ENCODE measurements at places on chromosomes 1 and 21.

- DNase-seq, result no peak
Measured at GRCh38 chr1:36406440-36406839, 8.7 kb upstream of the LSM10 start.

GRCh38 chr1:156146020-156146768 is 7.2 kb upstream of the SEMA4A start:
- DNase-seq, result peak; percentile 82

DNA sequence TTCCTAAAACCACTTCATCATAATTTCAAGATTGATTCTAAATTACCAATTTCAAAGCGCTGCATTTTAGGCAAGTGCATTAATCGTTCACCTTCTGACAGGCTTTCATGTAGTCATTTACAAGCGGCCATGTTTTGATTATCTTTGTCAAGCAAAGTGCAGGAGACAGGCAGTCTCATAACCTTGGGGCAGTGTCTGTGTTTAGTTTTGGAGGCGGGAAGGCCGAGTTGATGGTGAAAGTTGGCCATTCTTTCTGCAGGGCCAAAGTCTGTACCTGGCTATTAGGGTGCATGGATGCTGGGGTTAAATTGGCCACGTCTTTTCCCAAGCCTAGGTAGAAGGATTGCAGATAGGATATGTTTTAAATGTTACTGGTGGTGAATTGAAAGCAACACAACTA is 2.9 kb downstream of the AGPAT3 start:
- no peak for DNase-seq

- DNase-seq, result no peak
Measured at GRCh38 chr21:17775431-17776126, 43.6 kb downstream of the C21orf91 start.

- no peak for DNase-seq
Measured at GRCh38 chr1:99538618-99538956, 107.3 kb upstream of the PALMD start.

- DNase-seq, result no peak
Measured at GRCh38 chr1:187471555-187471954, 642.8 kb downstream of the PLA2G4A start.

- no peak for DNase-seq
Measured at GRCh38 chr1:234469376-234469775, 9.6 kb downstream of the TARBP1 start.

DNA sequence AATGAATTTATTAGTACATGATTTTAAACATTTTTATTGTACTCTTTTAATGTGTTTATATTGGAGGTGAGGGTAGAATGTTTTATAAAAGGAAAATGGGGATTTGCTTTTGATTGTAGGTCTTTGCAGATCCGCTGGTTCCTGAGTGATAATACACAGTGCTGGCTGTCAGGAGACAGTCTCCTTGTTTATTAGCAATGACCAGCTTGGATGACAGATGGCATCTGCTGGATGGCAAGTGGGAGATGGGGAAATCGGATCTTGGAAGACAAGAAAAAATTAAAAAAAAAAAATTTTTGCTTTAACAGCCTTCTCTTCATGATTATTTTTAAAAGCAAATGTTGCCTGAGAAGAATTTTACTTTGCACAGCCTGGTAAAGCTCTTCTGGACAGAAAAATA is 4.4 kb upstream of the PHTF1 start:
- DNase-seq, result no peak

All from GDM1 (cell line).